ENCODE measurements at places on chromosomes 2 and 18.

DNA sequence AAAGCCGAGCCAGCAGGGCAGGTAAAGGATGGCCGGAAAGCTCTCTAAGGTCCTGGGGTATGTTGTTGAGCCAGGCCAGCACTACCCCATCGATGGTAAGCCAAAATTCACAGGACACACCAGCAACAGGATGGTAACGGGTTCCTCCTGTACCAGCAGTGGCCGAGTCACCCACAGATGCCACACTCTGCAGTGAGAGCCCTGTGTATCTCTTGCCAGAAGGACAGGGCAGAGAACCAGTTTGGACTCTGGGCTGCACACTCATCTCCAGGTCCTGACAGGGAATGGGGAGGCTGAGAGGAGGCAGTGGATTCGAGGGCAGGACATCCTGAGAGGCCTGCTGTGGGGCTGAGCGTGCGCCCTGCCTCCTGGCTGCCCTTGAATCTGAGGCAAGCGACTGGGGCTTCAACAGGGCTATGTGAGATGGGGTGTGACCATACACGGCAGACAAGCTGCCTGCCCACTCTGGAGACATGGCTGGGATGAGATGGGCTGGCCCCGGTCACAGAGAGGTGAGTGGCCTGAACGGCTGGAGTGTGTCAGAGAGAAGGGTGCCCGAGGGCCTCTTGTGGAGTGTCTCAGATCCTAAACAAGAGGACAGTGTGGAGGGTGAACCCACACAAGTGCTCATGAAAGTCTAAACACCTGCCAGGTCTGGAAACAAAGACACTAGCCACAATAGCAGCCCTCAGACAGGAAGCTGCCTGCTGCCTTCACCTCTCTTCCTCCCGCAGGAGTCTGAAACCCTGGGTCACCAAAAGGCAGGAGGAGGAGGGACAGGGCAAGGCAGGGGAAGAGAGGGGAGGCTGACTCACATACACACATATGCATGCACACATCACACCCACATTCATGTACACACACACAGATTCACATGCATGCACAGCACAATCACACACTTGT is 182.3 kb downstream of the LOXHD1 start:
- no peak for DNase-seq

- DNase-seq = no peak
Observed at GRCh38 chr18:23054553-23054952, 80.7 kb upstream of the CABLES1 start.

DNA sequence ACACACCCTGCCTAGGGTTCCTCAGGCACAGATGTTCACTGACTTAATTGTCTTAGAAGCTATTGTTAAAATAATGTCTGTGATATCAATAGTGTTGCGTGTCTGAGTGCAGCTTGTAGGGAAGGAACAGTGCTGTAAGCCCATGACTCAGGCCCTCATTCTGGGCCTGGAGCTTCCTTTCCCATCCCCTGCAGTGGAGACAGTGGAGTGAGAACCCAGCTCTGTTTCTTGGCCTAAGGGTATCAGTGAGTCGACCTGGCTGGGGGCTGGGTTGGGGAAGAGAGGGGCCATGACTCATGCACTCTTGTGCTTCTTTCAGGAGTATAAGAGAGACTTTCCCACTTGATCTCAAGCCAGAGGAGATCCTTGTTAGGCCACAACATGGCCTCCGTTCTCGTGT is 106.8 kb downstream of the HRH4 start:
- DNase-seq = no peak

DNA sequence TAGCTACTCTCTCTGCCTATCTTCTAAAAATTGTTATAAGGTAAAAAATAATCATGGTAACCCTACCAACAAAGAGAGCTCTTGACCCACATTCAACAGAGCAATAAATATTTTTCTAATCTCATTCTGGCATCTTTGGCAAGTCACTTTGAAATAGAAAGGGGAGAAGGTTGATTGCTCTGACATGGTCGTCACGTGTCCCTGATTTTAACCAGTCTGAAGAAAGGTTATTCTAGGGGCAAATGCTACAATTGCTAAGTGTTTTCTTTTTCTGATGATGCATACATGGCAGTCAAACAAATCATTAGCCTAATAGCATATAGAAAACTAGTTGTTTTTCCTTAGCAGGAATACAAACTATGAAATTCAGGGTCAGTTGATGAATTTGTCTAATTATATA is 153.3 kb upstream of the MAP3K20 start:
- DNase-seq = no peak

GRCh38 chr2:216379977-216380376 is 7.7 kb upstream of the MARCHF4 start:
- no peak for DNase-seq
